IPS DF 6.9 (cell line): ENCODE measurements at places on chromosomes 7 and 10.

GRCh38 chr7:2641406-2642393 is 9.9 kb downstream of the TTYH3 start:
- no peak overlapping the region for H3K4me3 ChIP-seq
- H3K27me3 ChIP-seq = no peaks in the 10 kb centered on the region
- peaks cover 4% of the 10 kb centered on the region; the same call in 1 of the 2 replicates for H3K36me3 ChIP-seq
- H3K27ac ChIP-seq = no peak overlapping the region
- DNase-seq = no peak

DNA sequence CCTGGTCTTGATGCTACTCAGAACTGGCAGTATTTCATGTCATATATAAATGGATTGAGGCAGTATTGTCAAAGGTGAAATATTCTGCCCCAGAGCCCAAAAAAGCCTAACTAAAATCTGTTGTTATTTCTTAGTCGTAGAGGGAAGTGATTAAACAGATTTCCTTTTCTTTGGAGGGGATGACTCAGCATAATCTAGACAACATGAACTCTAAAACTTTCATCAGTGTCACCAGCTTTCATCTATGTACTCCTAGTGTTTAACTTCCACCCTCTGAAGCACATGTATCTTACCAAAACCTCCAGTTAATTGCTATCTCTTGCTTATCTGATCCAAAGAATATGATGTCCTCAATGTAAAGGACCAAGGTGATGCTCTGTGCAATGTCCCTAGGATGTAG is 97.1 kb upstream of the ARID5B start:
- no peaks in the 10 kb centered on the region for H3K27me3 ChIP-seq
- no peak overlapping the region for H3K4me3 ChIP-seq
- no peaks in the 10 kb centered on the region for H3K36me3 ChIP-seq
- no peaks in the 10 kb centered on the region for H3K4me1 ChIP-seq
- H3K27ac ChIP-seq = no peak overlapping the region
- DNase-seq = no peak

DNA sequence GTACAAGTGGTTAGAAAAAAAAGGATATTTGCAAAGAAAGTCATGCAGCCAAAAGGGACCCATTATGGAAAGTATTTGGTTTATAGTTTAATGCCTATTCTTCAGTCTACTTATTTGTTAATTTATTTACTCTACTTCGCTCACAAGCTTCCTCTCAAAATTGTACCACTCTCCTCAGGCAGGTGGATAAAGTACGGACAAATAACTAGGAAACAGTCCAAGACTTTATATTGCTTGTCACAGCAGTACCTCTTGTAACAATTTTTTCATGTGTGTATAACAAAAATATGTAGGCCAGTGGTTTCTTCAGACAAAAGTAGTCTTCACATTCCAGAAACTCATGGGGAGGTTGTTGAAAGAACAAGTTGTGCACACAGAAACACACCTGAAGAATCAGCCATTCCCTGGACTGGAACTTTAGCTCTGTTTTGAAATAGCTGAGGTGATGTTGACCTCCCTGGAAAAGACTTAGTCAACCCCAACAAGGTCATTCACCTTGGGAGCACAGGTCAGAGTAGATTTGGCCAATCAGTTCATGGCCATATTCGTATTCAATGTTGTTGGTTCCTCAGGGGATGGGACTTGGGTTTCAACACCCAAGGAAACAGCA is 73.4 kb downstream of the TES start:
- no peak for DNase-seq
- H3K27ac ChIP-seq = no peak overlapping the region
- H3K4me3 ChIP-seq = no peak overlapping the region
- no peaks in the 10 kb centered on the region for H3K36me3 ChIP-seq
- H3K27me3 ChIP-seq = no peaks in the 10 kb centered on the region

GRCh38 chr7:18262058-18262457 is 233.5 kb upstream of the HDAC9 start:
- no peaks in the 10 kb centered on the region for H3K36me3 ChIP-seq
- no peak overlapping the region for H3K4me3 ChIP-seq
- DNase-seq = no peak
- no peaks in the 10 kb centered on the region for H3K4me1 ChIP-seq

GRCh38 chr7:51121036-51121790 is 195.4 kb downstream of the COBL start:
- no peak for DNase-seq
- no peaks in the 10 kb centered on the region for H3K36me3 ChIP-seq
- no peaks in the 10 kb centered on the region; the same call in 1 of the 2 replicates for H3K4me1 ChIP-seq
- no peaks in the 10 kb centered on the region for H3K27me3 ChIP-seq

GRCh38 chr7:138892812-138893211 is 88.4 kb downstream of the KIAA1549 start:
- 0 out of 2 replicates have a peak, but pooled peaks cover 1% of the 10 kb centered on the region for H3K4me1 ChIP-seq
- no peak overlapping the region for H3K4me3 ChIP-seq

DNA sequence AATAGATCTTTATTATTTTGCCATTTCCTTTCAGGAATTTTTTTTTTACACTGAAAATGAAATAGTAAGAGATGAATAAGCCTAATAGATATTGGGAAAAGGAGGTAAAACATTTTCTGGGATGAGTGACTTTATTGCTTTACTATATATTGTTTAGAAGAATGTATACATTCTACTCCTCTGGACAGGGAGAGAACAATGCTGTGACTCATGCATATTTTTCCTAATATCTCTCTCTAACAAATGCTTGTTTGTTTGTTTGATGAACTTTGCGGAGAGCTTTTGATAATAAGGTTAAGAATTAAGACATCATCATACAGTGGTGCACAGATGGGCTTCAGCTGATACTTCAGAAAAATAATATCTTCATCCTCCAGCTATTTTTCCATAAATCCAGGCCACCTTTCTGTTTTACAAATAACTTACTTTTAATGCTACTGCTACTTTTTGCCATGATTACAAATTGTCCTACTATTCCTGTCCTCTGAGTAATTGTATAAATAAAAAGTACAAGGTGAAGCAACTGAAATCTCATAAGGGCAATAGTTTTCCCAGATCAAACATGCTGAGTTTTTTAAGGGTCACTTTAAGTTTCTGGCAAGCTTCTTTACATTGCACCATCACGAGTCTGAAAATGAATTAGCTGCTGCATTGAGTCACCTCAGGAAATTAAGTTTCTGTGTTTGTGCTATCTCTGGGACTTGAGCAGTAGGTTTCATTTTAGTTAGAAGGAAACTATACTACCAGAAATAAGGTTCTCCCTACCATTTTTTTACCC is 207.3 kb upstream of the POT1 start:
- H3K4me1 ChIP-seq = no peaks in the 10 kb centered on the region
- no peak overlapping the region for H3K27ac ChIP-seq
- no peak for DNase-seq
- H3K27me3 ChIP-seq = no peaks in the 10 kb centered on the region
- no peaks in the 10 kb centered on the region for H3K36me3 ChIP-seq
- H3K4me3 ChIP-seq = no peak overlapping the region

DNA sequence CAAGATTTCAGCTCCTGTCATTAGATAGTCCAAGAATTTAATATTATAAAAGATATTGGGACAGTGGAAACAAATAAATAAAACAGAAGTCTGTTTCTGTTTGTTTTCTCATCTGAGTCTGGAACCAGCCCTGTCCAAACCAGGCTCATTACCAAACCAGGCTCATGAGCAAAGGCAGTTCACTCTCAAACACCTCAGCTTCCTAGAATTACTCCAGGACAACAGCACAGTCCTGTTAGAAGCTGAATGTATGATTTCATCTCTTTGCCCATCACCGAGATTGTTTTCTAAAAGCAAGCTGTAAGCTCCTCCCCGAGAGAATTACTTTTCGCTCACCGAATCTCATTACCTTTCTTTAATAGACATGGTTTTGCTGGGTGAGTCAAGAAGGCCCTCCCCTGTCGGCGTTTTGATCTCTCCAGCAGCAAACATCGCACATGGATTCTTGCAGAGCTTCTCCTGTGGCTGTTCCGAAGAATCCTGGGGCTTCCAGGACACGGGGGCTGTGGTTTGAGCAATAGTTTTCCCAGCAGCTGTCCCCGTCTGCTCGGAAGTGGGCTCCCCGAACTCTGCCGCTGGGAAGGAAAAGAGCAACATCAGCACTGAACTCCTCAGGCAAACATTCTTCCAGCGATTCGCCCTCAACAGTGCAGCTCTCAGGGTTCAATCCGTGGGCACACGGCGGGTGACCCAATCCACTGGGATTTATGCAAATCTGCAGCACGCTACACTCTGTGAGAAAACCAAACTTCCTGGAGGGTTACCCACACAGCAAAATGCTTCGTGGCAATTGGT is 112.5 kb downstream of the SVIL start:
- no peaks in the 10 kb centered on the region for H3K4me1 ChIP-seq
- no peak overlapping the region for H3K27ac ChIP-seq
- no peak overlapping the region for H3K4me3 ChIP-seq
- no peak for DNase-seq
- no peaks in the 10 kb centered on the region; the same call in 1 of the 2 replicates for H3K36me3 ChIP-seq
- H3K27me3 ChIP-seq = no peaks in the 10 kb centered on the region

DNA sequence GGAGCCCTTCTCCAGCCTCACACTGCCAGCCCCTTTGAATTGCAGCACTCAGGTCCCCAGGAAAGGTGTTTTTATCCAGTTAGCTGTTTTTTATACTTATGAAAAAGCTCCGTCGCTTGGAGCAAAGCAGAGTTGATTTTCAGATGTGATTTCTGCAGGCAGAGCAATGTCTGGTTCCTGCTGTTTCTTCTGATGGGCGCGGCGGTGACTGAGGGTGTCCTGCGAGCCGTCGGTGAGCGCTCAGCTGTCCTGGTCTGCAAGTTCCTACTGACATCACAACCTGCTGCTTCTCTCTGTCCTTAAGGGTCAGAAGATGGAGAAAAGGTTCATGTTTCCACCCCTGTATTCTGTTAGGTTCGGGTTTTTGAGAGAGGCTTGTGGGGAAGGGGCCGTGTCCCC is 109.6 kb upstream of the FAM20C start:
- no peaks in the 10 kb centered on the region for H3K27me3 ChIP-seq
- H3K27ac ChIP-seq = no peak overlapping the region
- no peak for DNase-seq
- no peak overlapping the region for H3K4me3 ChIP-seq

DNA sequence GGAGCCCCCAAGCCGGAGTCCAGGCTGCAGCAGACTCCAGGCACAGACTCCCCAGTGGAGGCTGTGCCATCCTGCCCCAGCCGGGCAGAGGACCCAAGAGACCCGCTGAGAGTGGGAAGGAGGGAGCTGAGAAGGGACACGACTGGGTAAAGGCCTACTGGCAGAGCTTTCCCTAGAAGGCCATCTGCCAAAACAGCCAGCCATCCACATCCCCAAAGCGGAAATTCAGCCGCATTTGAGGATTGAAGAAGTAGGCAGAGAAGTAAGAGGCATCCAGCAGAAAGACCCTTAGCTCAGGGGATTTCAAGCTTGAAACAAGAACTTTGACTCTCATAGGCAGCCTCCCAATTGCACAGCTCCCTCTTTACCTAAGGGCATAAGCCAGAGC is 857 bp downstream of the CPXM2 start:
- H3K27ac ChIP-seq = no peak overlapping the region
- peaks cover 6% of the 10 kb centered on the region; the same call in 1 of the 2 replicates for H3K4me1 ChIP-seq
- DNase-seq = no peak
- H3K36me3 ChIP-seq = no peaks in the 10 kb centered on the region

DNA sequence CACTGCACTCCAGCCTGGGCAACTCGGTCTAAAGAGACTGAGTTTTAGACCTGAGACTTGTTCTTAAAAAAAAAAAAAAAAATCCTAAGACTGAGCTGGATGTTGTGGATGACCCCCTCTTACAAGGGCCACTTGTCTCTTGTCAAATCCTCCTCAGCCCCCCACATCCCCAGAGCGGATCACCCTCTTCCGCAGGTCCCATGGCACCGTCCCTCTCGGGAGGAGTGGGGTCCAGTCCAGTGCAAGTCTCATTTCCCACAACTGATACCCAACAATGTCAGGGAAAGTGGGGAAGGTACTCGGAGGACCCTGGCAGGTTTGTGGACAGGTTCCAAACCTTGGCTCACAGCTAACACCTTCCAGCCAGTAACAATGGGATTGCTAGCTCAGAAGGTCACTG is 100.3 kb downstream of the ELFN1 start:
- H3K36me3 ChIP-seq = no peaks in the 10 kb centered on the region
- no peak overlapping the region for H3K4me3 ChIP-seq
- H3K27me3 ChIP-seq = no peaks in the 10 kb centered on the region
- no peak for DNase-seq

GRCh38 chr10:23051855-23052331 is 43.5 kb upstream of the MSRB2 start:
- no peak overlapping the region for H3K27ac ChIP-seq
- H3K4me3 ChIP-seq = no peak overlapping the region
- H3K36me3 ChIP-seq = no peaks in the 10 kb centered on the region
- DNase-seq = no peak

GRCh38 chr10:17138460-17139042 is 8.9 kb upstream of the CUBN start:
- no peak for DNase-seq
- H3K36me3 ChIP-seq = no peaks in the 10 kb centered on the region
- peaks cover under 1% of the 10 kb centered on the region; the same call in 1 of the 2 replicates for H3K4me1 ChIP-seq
- no peak overlapping the region for H3K4me3 ChIP-seq

DNA sequence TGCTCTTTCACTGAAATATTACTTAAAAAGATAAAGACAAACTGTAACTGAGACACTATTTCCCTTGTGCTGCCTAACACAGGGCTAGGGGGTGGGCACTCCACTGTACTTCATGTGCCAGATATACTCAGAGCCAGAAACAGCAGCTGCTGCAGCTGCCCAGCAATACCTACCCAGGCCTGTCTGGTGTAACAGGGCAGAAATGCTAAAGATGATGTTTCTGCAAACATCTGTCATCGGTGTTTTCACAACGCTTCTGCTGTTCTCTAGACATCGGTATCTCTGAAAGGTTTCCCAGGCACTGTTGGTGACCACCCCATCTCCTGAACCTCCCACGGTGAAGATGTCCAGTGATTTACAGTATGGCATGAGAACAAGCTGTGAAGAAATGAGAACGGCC is 42.7 kb downstream of the LAMB1 start:
- H3K4me1 ChIP-seq = peaks cover 5% of the 10 kb centered on the region
- no peaks in the 10 kb centered on the region for H3K27me3 ChIP-seq
- no peak overlapping the region for H3K27ac ChIP-seq
- no peak for DNase-seq
- H3K4me3 ChIP-seq = no peak overlapping the region

DNA sequence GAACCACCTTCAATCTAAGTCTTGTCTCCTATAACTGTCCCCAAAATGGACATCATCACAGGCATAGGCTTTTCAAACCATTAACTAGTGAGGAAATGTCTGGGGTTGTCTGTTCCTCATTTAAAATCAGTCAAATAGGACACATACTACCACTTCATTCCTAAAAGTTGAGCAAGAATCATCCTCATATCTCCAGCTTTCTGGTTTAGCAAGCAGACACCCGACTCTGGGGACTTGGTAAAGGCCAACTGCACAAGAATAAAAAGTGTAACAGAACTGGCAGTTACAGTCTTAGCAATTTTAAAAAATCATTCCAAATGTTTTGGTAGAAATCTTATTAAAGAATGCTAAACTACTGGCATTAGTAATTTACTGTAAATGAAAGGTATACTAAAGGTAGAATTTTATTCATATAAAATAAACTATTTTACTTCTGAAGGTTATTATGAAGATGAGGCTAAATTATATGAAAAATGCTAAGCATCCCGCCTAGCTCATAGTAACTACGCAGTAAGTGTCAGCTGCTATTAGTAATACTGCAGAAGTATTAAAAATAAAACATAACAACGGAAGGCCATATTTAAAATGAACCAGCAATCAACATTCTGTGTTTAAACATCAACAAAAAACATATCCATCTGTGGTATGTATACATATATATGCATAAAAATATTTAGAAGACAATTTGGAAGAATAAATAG is 60.8 kb downstream of the ZNF438 start:
- no peak overlapping the region for H3K27ac ChIP-seq
- H3K4me3 ChIP-seq = no peak overlapping the region
- H3K36me3 ChIP-seq = no peaks in the 10 kb centered on the region
- H3K4me1 ChIP-seq = no peaks in the 10 kb centered on the region

- peaks cover 27% of the 10 kb centered on the region; the same call in 1 of the 2 replicates for H3K36me3 ChIP-seq
- H3K27ac ChIP-seq = no peak overlapping the region
- no peak overlapping the region for H3K4me3 ChIP-seq
- DNase-seq = no peak
Observed at GRCh38 chr7:94417901-94418300, 23.2 kb downstream of the COL1A2 start.
